ENCODE measurements at places on chromosomes 4 and X.

GRCh38 chrX:24190500-24191156 is 41.1 kb downstream of the ZFX start:
- no peak for DNase-seq

DNA sequence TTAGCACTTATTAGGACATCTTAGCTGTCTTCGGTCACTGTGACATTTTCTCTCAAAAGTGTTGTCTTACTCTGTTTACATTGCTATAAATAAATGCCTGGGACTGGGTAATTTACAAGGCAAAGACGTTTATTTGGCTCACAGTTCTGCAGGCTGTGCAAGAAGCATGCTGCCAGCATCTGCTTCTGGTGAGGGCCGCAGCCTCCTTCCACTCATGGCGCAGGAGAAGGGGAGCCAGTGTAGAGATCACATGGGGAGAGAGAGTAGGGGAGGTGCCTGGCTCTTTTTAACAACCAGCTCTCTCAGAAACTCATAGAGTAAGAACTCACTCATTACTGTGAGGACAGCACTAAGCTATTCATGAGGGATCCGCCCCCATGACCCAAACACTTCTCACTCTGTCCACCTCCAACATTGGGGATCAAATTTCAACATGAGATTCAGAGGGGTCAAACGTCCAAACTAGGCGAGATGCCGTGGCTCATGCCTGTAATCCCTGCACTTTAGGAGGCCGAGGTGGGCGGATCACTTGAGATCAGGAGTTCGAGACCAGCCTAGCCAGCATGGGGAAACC is 43.5 kb upstream of the HERC6 start:
- DNase-seq: no peak

GRCh38 chr4:10079912-10080588 is 36.5 kb downstream of the WDR1 start:
- DNase-seq: no peak

DNA sequence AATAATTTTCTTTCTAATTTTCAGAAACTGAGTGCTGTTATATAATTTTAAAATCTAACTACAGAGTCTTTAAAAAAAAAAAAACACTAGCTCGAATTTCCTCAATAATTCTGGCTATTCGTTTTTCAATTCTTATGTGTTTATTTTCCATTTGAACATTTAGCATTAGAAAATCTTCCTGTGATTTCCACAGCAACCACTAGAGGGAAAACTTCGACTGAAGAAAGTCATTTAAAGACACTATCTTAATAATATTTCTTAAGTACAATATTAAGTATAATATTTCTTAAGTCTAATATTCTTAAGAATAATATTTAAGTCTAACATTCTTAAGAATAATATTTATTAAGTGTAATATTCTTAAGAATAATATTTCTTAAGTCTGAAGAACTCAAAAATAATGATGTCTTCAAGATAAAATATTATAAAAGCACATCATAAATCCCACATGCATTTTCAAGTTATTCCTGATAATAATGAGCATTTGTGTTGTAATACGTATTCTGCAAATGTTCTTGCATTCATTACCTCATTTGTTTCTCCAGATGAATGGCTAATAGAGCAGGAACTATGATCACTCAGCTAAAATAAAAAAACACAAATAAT is 118.4 kb upstream of the WDR17 start:
- DNase-seq: no peak

Measured in activated CD4-positive, alpha-beta T cell treated with anti-CD3 and anti-CD28 coated beads, Interleukin-2, amount 10 ng/mL, durations not matched to agents 7 days and 5 days (primary cell).